ENCODE measurements at places on chromosomes 12 and 14. TPM values are rescaled to one million over a fixed set of nuclear protein-coding genes. Genes with fewer than 3 reads are reported as not detected.

DNA sequence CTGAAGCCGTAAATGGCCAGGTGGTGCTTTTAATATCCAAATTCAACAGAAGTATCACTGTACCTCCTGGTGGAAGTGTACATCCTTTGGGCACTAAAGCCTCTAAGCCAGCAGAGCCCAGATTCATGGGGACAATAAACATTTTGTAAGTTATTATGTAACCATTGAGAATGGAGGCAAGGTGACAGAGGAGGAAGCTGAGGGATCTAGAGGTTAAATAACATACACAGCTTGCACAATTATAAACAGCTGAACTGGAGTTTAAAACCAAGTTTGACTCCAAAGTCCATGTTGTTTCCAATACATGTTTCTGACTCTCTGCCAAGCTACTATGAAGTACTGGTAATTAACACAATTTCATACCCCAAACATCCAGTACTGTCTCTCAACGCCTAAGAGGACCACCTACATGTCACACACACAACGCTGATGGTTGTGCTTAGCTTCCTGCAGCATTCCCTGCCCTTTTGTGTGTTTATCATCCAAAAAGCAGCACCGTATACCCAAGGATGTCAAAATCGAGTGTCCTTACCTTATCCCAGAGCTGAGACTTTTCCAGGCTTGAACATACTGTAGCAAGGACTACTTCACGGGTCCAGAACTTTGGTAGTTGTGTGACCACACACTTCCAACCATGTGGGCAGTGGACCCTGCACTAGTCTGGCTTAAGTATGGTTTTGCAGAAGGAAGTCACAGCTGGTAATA lies 41.3 kb downstream of the EGLN3 start:
- no peak for DNase-seq

- no peak for DNase-seq
Observed at GRCh38 chr14:61247935-61248334, 33.2 kb downstream of the TMEM30B start.

DNA sequence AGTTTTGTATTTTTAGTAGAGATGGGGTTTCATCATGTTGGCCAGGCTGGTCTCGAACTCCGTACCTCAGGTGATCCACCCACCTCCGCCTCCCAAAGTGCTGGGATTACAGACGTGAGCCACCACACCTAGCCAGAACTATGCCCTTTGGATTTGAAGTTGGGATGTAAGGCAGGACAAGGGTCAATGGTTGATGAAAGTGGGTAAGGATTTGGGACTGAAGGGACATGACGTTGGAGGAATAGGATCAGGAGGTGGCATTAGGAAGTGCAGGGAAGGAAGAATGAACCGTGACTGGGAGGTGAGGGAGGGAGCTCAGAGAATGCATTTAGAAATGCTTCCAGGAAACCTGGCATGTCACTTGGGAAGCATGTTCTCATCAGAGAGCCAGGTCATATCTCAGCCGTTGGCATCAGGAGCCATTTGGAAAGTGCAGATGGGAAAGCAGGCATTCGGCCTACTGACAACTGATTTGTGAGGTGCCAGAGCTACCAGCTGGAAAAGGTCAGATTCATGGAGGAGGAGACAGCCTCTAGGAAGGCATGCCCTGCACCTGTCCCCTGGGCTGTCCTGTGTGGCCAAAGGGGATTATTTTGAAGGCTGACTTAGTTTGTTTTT lies 2.2 kb downstream of the CRADD start:
- DNase-seq: peak; percentile 23

GRCh38 chr14:24895243-24895583 lies 154.7 kb downstream of the STXBP6 start:
- no peak for DNase-seq

GRCh38 chr12:113268621-113269020 lies 47.4 kb downstream of the TPCN1 start:
- no peak for DNase-seq

GRCh38 chr14:81946375-81946774 lies 412.7 kb upstream of the SEL1L start:
- no peak for DNase-seq

- DNase-seq: no peak
Observed at GRCh38 chr14:82080370-82080769, 546.7 kb upstream of the SEL1L start.

GRCh38 chr12:49867570-49868341 lies 24.9 kb upstream of the BCDIN3D start:
- no peak for DNase-seq

- peak; percentile 32 for DNase-seq
Observed at GRCh38 chr14:32710731-32711680, 227.7 kb upstream of the NPAS3 start.

GRCh38 chr12:69880571-69880970 lies 55.5 kb downstream of the MYRFL start:
- no peak for DNase-seq

- no peak for DNase-seq
Observed at GRCh38 chr12:116916714-116917114, 6.0 kb downstream of the FBXW8 start.

DNA sequence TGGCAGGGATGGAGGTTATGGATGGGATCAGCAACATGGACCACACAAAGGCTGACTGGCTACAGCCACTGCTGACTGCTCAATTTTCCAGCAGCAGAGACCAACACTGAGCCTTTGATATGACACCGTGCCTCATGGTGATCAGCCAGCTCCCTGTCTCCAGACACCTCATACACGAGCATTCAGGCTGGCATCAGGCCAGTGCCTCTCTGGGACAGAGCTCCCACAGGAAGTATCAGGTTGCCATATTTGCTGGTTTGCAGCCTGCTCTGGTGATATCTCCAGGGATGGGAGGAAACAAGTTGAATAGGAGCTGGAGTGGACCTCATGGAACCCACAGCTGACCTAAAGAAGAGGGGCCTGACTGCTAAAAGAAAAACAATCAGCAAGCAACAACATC lies 471.2 kb upstream of the ATXN7L3B start:
- no peak for DNase-seq

DNA sequence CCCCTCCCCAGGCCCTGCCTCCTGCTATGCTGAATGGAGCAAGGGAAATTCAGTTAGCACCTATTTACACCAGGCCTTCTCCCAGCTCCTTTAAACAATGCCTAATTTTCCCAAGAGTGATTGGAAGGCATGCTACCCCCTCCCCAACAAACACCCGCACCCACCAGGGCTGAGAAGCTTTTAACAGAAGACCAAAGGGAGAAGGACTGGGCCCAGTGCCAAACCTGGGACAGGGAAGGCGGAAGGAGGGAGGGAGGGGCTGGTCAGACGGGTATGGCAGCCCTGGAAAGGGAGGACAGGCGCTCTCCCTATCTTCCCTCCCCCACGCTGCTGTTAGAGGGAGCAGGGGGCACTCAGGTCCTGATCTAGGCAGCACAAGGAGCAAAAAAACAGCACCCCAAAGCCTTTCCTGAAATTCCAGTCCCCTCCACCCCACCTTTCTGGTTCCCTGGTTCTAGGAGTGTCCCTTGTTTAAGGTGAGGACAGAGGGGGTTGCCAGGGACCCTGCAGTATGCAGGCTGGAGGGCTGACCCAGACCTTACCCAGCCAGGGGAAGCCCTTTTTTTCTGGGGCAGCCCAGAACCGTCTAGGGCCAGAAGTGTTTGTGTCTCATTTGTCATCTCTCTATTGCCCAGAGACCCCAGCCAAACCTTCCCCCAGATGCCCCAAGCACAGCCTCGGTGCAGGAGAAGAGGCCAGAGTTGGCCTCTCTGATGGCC lies 2.4 kb upstream of the KRT8 start:
- DNase-seq: no peak

DNA sequence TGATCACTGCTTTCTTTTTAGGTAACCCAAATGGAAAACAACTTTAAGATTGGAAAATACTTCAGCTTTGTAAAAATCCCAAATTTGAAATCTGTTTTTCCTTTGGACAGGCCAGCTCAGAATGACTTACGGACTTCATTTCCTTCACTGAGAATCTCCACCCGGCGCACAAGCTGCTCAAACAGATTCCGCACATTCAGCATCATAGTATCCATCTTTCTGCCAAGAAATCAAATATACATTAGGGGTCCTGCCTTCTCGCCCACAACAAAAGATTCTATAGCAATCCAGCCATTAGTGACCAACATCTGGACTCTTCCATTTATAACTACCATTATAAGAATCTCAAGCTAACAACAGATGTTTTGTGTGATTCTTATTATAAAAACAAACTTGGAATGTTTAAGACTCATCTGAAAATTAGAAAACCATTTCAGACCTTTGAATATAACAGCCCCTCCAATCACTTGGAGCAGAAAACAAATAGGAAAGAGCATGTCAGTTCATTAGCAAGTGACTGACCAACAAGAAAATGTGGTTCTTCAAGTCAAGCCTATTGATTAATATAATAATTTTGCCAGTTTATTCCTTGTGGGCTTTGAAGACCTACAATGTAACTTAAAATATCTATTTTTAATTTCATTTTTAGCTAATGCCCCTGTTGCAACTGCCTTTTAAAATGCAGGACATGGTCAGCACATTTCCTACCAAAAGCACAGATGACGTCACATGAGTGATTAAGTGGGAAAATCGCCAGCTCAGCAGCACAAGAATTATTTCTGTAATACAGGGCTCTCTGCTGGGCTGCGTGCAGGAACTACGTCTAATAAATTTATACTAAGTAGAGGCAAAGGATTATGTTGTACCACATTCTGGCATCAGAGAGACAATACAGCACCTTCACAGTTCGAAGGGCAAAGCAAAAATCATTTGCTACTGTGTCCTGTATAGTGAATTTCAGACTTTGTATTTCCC lies 8.5 kb downstream of the RACGAP1 start:
- peak; percentile 72 for DNase-seq

ZNF385A gene
- 8.1 TPM for polyA plus RNA-seq

PRPH gene
- 0.35 TPM for polyA plus RNA-seq

SLC6A15 gene
- not detected for polyA plus RNA-seq

LRP6 gene
- polyA plus RNA-seq: 3.1 TPM
